Lung microvascular endothelial cell (primary cell): ENCODE measurements at places on chromosomes 12 and 14.
A peak's percentile ranks its signal among the peaks of the same experiment; 100 is the strongest.

- no peak for DNase-seq
Observed at GRCh38 chr12:31582155-31582554, 8.8 kb downstream of the DENND5B start.

DNA sequence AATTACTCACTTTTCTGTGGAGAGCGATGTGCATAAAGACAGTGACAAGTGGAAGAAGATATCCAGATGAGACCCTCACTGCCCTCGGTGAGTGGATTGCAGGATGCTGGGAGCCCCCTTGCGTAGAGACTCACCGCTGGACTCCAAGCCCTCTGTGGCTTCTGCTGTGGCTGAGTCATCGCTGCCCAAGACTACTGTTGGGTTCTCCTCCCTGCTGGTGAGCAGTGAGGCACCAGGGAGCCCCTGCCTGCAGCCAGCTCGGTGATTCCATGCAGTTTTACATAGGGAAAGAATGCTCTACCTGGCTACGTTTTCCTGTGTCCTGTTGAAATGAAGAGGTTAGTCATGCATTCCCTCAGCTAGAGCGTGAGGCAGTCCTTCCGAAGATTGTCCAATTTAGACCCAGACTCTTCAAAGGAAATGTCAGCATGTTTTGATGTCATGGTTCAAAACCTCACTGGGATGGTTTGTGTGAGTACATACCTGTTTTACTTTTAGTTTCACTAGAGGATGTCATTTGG, 28.2 kb downstream of the TRAF3 start:
- peak; percentile 45 for DNase-seq

- peak; percentile 65 for DNase-seq
Observed at GRCh38 chr12:16012117-16012516, 101.0 kb downstream of the DERA start.

DNA sequence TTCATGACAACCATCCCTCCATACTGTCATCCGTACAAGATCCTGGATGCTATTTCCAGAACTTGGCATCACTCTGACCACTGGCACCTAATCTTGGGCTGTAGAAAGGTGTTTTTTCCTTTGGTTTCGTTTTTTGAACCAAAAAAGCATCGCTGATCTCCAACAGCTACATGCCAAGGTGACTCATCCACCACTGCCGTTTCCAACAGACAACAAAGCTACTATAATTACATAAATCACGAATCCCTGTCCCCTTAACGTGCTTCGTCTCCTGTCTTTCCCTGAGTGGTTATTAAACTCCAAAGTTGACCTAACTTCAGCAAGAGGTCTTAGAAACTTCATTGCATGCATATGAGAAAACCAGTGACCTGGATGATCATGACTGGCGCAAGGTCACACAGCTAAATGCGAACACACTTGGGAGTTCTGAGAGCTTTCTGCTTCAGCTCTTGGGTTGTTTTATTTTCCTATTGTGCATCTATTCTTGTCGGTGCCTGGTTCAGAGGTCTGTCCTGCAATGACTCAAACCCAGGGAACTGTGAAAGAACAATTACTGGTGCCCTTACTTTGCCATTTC, 99.9 kb downstream of the PPM1H start:
- peak; percentile 16 for DNase-seq

DNA sequence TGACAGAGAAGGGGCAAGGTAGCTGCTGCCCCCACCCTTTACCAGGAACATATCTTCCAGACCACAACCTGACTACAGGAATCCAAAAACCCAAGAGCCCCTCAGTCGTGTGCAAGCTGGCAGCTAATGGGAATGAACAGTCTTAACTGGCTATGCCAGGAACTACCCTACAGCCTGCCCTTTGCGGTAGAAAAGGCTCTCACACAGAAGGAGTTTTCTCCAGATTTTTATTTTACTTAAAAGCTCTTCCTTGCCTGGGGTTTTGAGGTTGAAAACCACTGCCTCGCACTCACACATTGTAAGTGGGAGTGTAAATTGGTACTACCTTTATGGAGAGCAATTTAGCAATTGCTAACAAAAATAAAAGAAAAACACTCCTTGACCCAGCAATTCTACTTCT, 28.3 kb downstream of the PITPNM2 start:
- DNase-seq: no peak

DNA sequence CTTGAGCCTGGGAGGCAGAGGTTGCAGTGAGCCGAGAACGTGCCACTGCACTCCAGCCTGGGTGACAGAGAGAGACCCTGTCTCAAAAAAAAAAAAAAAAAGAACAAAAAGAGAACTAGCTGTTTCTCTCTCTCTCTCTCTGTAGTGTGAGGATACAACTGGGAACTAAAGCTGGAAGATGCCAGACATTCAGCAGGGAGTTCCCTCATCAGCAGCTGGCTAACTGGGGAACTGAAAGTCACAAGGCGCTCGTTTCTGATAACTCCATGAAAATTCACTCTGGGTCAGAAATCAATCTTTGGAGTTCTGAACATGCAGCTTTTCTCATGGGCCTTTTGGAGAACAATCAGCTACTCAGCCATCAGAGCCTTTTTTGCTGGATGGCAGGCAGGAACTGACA, 43.5 kb upstream of the MAP1LC3B2 start:
- no peak for DNase-seq
